LoVo (cell line): ENCODE measurements at places on chromosomes 6 and 20.

GRCh38 chr6:144156338-144156737 lies 6.0 kb downstream of the STX11 start:
- DNase-seq, result no peak

GRCh38 chr6:38806271-38806670 lies 91.2 kb downstream of the DNAH8 start:
- no peak for DNase-seq

- no peak for DNase-seq
These were observed 4.8 kb upstream of the NTSR1 start for GRCh38 chr20:62703853-62704228.

- no peak for DNase-seq
These were observed 52.2 kb downstream of the TOP1 start for GRCh38 chr20:41080866-41081265.

GRCh38 chr6:76768556-76768955 lies 694.7 kb downstream of the HTR1B start:
- no peak for DNase-seq

- DNase-seq, result no peak
These were observed 62.9 kb upstream of the SLC22A1 start for GRCh38 chr6:160058603-160059215.

GRCh38 chr6:167662881-167663205 lies 163.9 kb upstream of the AFDN start:
- DNase-seq, result no peak

DNA sequence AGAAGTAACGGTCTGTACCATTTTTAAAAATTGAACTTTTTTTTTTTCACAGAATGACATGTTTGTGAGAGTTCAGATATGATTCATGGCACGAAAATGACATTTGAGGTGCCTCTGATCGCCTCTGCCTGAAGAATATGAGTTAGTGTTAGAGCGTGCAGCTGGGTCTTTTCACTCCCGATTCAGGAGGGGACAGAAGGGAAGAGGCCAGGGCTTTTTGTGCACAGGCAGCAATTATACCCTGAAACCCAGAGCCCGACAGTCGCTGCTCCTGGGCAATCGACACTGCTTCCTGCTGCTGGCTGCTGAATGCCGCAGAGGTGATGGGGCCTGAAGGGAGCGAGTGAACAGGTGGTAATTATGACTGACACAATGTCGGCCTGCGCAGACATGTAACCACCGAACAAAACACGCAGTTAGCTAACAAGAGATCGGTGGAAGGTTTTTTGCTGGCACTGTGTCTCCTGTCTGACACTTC lies 652.0 kb upstream of the NOX3 start:
- DNase-seq, result no peak

GRCh38 chr6:155333414-155333813 lies 19.1 kb upstream of the TFB1M start:
- no peak for DNase-seq

GRCh38 chr20:23133560-23133998 lies 47.5 kb upstream of the CD93 start:
- no peak for DNase-seq

GRCh38 chr20:49698477-49698876 lies 15.2 kb downstream of the B4GALT5 start:
- DNase-seq, result no peak

DNA sequence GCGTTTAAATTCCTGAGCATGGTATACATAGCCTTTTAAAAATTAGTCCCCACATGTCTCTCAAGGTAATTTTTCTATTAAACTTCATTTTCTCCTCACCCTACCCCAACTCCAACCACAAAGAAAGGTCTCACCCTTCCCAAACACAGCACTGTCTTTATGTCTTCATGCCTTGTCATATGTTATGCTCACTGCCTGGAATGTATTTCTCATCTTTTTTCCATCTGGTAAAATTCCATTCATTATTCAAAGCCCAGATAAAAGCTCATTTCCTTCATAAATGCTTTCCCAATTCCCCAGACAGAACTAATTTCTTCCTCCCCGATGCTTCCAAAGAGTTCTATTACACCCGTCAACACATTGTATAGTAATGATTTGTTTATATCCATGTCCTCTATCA lies 302.0 kb downstream of the ALDH8A1 start:
- DNase-seq, result no peak

- no peak for DNase-seq
These were observed 111.9 kb downstream of the PPP1R14C start for GRCh38 chr6:150254770-150255169.

DNA sequence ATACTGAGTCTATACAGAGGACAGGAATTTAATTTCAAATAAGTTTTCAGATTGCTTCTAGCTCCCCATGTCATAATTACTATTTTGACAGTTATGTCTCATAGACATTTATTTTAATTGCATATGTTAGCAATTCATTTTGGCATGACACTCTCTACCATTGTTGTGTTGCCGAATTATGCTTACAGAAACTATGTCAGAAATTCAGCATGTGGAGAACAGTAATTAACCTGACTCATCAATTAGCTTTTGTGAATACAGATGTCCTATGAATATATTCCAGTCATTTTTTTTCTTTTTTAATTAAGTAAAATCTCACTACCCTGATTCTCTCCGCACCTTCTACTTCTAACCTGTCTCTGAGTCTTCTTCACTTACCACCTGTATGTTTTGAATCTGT lies 105.1 kb downstream of the NKAIN2 start:
- DNase-seq, result no peak

GRCh38 chr6:41437604-41438003 lies 102.2 kb downstream of the NCR2 start:
- DNase-seq, result no peak

- no peak for DNase-seq
These were observed 21.8 kb upstream of the CLDN20 start for GRCh38 chr6:155241966-155242365.

DNA sequence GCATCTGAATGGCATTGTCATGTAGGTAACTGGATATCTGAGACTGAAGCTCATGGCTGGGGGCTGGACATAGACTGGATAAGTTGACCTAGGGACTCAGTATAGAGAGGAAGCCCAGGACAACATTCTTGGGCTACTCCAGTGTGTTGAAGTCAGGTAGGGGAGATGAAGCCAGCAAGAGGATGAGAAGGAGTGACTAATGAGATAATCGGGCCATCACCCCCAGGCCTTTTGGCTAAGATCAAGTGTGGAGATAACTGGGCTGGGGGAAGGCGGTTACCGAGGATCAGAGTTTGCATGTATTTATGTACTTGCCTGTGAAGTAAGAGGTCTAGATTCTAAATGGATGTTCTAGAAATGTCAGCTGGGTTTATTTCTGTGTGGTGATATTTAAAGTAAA lies 73.4 kb downstream of the ELOVL2 start:
- no peak for DNase-seq

GRCh38 chr6:125200941-125201340 lies 47.4 kb downstream of the TPD52L1 start:
- no peak for DNase-seq

- no peak for DNase-seq
These were observed 43.4 kb downstream of the IYD start for GRCh38 chr6:150412221-150412620.

GRCh38 chr6:21533678-21534077 lies 59.9 kb upstream of the SOX4 start:
- no peak for DNase-seq

DNA sequence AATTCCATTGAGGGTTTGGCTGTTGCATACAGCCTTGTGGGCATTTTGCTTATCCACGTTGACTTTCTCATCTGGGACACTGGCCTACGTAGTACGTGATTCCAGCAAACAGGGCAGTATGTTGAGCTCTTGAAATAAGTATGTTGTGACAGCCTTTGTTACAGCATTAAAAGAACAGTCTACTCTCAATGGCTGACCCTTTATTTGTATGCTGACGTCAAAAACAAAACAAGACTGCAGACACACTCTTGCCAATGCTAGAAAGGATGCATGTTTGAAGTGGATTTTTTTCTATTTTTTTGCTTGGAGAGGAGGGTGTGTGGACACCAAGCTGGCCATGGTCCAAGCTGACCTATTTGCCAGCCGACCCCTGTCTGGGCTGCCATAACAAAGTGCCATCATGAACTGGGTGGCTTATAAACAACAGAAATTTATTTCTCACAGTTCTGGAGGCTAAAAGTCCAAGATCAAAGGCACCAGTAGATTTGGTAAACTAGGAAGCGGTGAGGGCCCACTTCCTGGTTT lies 10.8 kb upstream of the SNHG17 start:
- DNase-seq, result no peak

DNA sequence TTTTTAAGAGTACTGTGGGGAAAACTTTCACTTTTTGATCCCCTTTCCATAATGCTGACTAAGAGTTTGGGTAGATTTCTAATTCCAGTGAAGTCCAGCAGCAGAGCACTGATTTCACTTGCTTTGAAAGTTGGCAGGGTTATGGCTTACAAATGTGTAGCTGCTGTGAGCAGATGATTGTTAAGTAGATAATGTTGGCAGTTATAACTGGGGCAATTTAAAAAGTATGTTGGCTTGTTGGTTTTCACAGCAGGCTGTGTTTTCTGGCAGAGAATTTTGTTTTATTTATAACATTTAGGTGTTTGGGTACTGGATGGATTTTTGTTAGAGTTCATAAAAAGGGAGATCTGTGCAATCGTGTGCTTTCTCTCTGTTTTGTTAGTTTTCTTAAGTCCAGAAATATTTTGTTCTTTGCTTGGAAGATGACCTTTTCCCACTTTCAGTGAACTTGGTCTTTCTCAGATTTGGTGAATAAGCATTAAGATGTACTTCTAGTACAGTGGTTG lies 31.4 kb downstream of the AFDN start:
- no peak for DNase-seq

- DNase-seq, result no peak
These were observed 4.3 kb upstream of the ARG1 start for GRCh38 chr6:131568726-131569125.

DNA sequence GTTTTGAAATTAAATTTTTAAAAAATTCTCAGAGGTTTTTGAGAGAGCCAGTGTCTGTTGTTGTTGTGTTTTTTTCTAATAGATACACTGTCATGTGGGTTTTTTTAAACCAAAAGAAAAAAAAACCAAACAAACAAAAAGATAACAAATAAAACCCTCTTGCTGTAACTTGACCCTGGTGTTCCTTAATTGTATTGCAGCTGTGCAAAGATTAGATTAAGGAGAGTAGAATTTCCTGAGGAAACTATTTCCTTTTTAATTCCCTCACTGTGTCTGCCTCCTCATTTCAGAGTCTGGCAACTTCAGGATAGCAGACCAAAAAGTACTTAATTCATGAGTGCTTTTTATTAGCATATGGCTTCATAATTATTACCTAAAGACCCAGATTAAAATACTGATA lies 281.9 kb downstream of the EPM2A start:
- no peak for DNase-seq

DNA sequence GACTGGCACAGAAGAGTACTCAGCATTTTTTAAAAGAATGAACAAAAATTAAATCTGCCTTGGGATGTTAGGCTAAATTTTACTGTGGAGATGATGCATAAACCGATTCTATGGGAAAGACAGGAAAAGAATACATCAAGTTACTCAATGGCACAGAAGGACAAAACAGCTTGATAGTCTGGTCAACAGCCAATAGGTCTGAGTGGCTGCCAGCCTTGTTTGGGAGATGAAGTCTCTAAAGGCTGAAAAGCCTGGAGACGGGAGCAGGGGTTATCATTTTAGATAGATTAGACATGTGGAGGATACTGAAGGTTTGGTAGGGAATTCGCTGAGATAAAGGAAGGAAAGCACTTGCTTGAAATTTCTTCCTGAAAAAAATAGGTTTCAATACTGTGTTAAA lies 56.3 kb upstream of the LAMA2 start:
- DNase-seq, result no peak

DNA sequence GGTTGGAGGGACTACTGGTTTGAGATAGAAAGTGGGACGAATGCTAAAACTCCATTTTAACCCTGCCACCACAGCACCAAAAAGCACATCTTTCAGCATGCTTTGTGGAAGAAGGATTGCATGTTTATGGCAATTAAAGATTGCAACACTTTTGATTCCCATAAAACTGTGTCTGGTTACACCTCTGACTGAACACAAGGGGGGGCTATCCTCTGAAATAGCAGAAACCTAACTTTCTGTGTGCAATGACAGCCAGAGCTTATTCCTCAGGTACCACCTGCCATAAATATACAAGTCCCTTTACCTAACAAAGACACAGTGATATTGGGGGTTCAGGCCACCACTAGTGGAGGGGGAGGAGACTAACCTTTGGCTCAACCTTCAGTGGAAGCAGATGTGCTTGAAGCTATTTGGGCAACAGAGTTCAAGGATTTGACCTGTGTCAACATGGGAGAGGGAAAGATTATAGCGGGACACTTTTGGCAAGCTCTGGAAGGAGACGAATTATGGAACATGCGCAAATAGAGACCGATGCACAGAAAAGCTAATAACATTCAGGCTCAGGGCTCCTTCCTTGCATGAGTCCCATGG lies 9.6 kb upstream of the PLG start:
- DNase-seq, result no peak

GRCh38 chr6:159116343-159116742 lies 52.9 kb upstream of the FNDC1 start:
- no peak for DNase-seq

GRCh38 chr6:167676000-167676665 lies 150.6 kb upstream of the AFDN start:
- DNase-seq, result peak; percentile 5

DNA sequence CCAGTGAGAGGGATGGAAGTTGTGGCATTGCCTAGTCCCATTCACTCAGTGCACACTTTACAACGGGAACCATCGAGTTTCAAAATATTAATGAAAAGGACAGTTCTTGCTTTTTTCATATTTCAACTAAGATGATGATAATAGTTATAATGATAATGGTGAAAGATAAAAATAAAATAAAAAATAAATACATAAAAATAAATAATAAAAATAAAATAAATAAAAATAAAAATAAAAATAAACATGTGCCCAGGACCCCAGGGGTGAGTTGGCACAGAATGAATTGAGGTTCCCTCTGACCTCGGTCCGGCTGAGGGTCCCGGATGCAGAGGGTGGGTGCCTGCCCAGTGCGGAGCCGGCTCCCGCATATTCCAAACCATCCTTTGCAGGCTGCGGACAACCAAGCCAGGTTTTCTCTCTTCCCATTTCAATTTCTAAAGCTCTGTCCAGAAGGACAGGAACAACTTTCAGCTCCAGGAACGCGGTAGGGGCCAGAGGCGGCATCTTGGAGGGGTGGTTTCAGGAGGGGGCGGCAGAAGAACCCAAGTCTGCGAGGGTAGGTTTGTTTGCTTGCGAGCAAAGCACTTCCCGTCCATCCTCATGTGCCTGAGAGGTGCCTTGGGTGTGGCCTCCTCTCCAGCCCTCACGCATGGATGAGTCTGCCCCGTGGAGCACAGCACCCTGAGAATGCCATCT lies 236.8 kb downstream of the DLL1 start:
- DNase-seq, result no peak

GRCh38 chr6:126182650-126183311 lies 157.1 kb upstream of the CENPW start:
- no peak for DNase-seq
